ENCODE measurements at places on chromosomes 6 and 20.

- no peak for DNase-seq
Observed at GRCh38 chr20:62800314-62801259, 4.0 kb upstream of the OGFR start.

DNA sequence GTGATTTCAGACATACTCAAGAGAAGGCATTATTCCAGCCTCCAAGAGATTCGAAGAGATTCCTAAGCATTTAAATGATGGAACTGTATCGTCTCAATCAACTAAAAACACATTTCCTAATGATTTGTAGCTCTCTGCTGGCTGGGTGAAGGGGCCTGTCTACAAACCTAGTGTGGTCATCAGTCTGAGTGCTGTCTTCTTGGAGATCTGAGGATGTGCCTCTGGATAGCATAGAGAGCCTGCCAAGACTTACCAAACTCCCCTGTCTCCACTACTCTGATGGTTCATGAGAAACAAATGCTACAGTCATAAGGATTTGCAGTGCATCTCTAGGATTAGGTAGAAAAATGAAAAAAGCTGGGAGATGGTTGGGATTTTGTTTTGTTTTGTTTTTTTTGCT, 176.9 kb upstream of the CITED2 start:
- DNase-seq: no peak

DNA sequence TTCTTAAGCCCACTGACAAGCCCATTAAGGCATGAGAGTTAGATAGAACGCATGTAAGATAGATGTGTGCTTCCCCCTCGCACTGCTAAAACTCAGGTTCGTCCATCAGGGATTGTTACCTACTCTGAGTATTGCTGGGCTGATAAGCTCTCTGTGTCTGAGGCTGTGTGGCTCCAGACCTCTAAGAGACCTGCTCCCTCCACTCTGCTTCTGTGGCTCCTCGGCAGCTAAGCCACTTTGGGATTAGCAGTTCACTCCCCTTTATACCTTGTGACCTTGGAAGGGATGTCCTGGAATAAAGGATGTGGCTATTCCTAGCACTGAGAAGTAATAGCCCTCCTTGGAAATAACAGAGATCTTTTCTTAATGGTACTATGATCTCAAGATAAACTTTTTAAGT, 164.9 kb downstream of the TMEM242 start:
- no peak for DNase-seq

GRCh38 chr6:33249732-33250630, 21.7 kb downstream of the VPS52 start:
- DNase-seq: no peak

DNA sequence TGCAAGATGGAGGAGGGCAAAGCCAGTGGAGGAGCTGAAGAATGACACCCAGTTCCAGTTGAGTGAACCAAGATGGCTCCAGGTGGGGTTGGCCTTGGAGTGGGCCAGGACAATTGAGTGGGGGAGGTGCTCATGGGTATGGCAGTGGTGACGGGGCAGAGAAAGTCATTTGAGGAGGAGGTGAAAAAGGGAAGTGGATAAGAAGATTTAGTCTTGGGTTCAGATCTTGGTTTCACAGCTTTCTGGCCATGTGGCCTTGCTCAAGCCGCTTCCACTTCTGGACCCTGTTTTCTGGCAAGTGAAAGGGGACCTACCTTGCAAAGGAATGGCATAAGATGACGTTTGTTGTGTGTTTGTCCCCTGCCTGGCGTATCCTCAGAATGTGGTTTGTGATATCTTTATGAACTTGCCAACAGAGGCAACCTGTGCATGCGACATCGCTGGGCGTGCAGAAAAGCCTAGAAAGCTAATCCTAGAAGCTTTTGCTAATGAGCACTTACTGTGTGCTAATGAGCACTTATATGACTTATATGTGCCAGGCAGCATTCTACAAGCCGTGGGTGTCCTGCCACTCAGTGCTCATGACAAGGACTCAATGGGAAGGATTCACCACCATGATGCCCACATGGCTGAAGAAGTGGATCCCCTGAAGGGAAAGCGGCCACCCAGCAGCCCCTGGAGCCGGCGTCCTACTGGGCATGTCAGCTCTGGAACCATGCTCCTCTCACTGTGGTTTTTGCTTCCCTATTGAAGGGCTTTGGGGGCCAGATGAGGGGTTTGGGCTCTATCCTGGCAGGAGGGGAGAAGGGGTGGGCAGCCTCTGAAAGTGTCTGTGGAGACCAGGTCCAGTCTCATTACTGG, 23.6 kb upstream of the STX16 start:
- no peak for DNase-seq

- DNase-seq: no peak
Observed at GRCh38 chr6:66230591-66230990, 523.6 kb upstream of the EYS start.

All from stimulated activated CD8-positive, alpha-beta memory T cell treated with anti-CD3 and anti-CD28 coated beads, Interleukin-7, amount 100 ng/mL, for 48 hours (primary cell).